CD14-positive monocyte (primary cell): ENCODE measurements at places on chromosomes 13 and 19. TPM values are rescaled to one million over a fixed set of nuclear protein-coding genes. Genes with fewer than 3 reads are reported as not detected.

ZNF723 gene
- not detected in 2 replicates for polyA plus RNA-seq

CGB8 gene
- not detected for polyA plus RNA-seq

DNA sequence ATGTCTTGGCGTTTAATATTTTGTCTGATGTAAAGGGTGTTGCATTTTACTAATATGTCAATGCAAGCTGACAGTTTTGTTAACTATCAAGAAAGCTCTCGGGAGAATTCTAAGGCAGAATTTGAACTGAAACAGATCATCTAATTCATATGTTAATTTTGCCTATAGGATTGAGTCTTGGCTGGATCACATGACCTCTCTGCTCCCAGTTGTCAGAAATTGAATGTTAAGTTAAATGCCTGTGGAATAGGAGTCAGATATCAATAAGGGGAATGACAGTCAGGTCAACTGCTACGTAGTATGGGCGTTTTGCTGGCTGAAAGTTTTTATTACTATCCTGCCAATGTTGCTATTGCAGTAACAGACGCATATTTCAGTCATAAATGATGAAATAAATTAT, 358.5 kb downstream of the MYO16 start:
- no peaks in the 10 kb centered on the region for H3K27me3 ChIP-seq
- H3K4me1 ChIP-seq: no peaks in the 10 kb centered on the region
- H3K27ac ChIP-seq: no peak overlapping the region
- no peak for DNase-seq
- no peaks in the 10 kb centered on the region for H3K36me3 ChIP-seq

S1PR4 gene
- polyA plus RNA-seq: 105 TPM

ZNF471 gene
- polyA plus RNA-seq: 0.14 TPM

SMIM44 gene
- not detected in 2 replicates for polyA plus RNA-seq

GRCh38 chr13:99953138-99953755, 18.3 kb downstream of the ZIC5 start:
- H3K4me3 ChIP-seq: no peak overlapping the region
- H3K27me3 ChIP-seq: peaks cover 78% of the 10 kb centered on the region
- no peaks in the 10 kb centered on the region for H3K36me3 ChIP-seq
- no peak overlapping the region for H3K27ac ChIP-seq

DNA sequence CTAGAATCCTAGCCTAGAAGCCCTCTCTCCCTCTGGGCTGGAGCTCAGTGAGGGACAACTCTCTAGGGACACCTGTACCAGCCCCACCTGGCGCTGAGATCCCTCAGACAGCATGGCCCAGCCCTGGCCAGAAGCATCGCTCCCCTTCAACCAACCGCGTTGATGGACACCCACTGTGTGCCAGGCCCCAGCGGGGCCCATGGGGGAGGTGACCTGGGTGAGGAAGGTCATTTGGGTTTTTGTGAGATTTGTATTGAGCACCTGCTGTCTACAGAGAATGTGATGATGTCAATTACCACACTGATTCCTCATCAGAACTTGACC, 9.2 kb upstream of the ARRDC2 start:
- no peak overlapping the region for H3K27ac ChIP-seq
- no peak for DNase-seq
- no peak overlapping the region for H3K4me3 ChIP-seq
- H3K4me1 ChIP-seq: peaks cover 41% of the 10 kb centered on the region

PDE4C gene
- polyA plus RNA-seq: not detected

DNA sequence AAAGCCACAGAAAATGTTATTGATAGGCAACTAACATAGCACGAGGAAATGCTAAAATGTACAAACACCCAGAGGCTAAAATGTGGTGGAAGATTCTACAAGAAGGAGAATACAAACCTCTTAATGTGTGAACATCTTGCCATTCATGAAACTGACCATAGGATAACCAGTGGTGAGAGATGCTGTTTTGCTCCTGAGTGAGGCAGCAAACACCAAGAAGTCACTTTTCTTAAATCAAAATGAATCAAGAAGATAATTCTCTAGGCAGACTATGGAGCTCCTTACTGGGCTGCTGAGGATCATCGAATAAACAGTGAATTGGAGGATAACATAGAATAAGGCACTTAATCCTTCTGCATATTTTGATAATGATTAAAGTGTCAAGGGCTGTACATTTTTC, 375.4 kb upstream of the SLITRK6 start:
- H3K4me3 ChIP-seq: no peak overlapping the region
- H3K27me3 ChIP-seq: no peaks in the 10 kb centered on the region
- no peak for DNase-seq

GRCh38 chr13:62250501-62251201, 835.0 kb upstream of the PCDH20 start:
- no peaks in the 10 kb centered on the region for H3K36me3 ChIP-seq
- H3K27me3 ChIP-seq: no peaks in the 10 kb centered on the region
- no peaks in the 10 kb centered on the region for H3K4me1 ChIP-seq
- H3K27ac ChIP-seq: no peak overlapping the region

DNA sequence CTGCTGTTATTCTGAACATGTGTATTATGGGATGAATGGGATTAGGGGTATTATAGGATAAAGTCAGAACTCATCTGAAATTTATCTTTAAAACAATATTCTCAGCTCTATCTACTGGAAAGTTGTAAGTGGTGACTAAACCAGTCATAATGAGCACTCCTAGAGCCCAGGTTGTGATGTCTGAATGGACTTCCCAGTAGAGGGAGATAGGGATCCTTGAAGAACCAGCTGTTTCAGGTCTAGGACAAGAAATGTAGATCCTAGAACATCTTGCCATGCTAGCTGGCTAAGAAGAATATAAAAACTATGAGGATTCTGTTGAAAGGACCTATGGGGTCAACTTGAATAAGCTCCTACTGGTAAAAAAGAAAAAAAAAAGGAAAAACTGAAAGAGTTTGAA, 310.8 kb downstream of the SLC7A1 start:
- H3K27ac ChIP-seq: no peak overlapping the region
- H3K36me3 ChIP-seq: no peaks in the 10 kb centered on the region
- H3K27me3 ChIP-seq: no peaks in the 10 kb centered on the region
- DNase-seq: no peak

ZNF99 gene
- not detected for polyA plus RNA-seq

DNA sequence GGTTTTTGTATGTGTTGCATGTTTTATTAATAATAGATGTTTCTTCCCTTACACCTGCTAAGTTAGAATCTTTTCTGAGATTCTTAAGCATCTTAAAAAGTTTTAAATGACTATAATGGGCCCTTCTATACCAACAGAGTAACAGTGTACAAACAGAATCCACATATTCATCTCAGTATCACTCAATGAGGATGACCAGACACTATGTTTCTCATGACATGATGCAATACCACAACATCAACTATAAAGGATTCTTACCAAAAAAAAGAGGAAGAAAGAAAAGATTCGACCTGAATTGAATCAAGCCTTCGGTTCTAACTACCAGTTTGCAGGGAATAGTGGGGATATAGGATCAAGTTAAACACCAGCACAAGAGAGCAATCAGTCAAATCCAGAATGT, 56.5 kb downstream of the INTS6 start:
- DNase-seq: peak; percentile 64
- H3K4me1 ChIP-seq: peaks cover 3% of the 10 kb centered on the region
- no peaks in the 10 kb centered on the region for H3K27me3 ChIP-seq
- peaks cover 47% of the 10 kb centered on the region for H3K36me3 ChIP-seq
- no peak overlapping the region for H3K4me3 ChIP-seq

CFD gene
- polyA plus RNA-seq: 654 TPM

DNA sequence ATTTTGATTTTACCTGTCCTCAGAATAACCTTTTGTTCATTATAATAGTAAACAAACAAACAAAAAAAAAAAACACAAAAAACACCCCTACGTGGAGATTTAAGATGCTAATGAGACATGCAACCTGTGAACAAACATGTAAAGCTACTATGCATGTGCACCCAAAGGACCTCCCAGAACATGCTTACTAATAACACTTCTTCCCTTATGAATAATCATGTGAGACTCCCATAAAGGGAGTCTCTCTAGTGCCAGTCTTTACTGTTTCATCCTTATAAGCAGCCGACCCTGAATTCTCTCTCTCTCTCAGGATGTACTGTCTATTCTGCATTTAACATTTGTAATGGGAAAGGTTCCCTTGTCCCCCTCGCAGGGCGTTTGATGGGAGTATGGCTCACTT, 1051.1 kb downstream of the PCDH17 start:
- peaks cover 59% of the 10 kb centered on the region for H3K27me3 ChIP-seq
- no peaks in the 10 kb centered on the region for H3K4me1 ChIP-seq
- H3K4me3 ChIP-seq: no peak overlapping the region
- H3K36me3 ChIP-seq: no peaks in the 10 kb centered on the region
- no peak overlapping the region for H3K27ac ChIP-seq
- DNase-seq: no peak

SKA3 gene
- polyA plus RNA-seq: 0.49 TPM

- peak; percentile 77 for DNase-seq
- H3K4me3 ChIP-seq: peak overlapping the region; percentile 12
- peak overlapping the region; percentile 50 for H3K27ac ChIP-seq
- peaks cover 61% of the 10 kb centered on the region for H3K4me1 ChIP-seq
- no peaks in the 10 kb centered on the region for H3K36me3 ChIP-seq
Observed at GRCh38 chr13:28585561-28585960, 73.4 kb upstream of the POMP start.
